ENCODE measurements at places on chromosomes 16 and 17.

DNA sequence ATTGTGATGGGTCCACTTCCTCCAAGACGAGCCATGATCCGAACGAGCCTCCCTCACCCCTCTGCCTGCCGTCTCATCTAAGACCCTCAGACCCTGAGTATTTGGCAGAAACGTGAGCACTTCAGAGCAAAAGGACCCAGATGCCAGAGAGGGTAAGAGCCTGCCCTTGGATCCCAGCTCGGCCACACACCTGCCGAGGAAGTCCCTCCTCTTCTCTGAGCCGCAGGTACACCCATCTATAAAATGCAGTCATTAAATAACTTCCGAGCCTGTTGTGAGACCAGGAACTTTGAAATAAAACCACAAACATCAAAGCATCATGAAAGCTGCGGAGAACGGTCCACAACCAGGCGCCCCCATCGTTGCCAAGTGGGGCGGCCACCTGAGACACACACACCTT, 64.8 kb upstream of the DOC2B start:
- DNase-seq: no peak

GRCh38 chr16:180681-181564, 664 bp downstream of the HBQ1 start:
- peak; percentile 60 for DNase-seq

DNA sequence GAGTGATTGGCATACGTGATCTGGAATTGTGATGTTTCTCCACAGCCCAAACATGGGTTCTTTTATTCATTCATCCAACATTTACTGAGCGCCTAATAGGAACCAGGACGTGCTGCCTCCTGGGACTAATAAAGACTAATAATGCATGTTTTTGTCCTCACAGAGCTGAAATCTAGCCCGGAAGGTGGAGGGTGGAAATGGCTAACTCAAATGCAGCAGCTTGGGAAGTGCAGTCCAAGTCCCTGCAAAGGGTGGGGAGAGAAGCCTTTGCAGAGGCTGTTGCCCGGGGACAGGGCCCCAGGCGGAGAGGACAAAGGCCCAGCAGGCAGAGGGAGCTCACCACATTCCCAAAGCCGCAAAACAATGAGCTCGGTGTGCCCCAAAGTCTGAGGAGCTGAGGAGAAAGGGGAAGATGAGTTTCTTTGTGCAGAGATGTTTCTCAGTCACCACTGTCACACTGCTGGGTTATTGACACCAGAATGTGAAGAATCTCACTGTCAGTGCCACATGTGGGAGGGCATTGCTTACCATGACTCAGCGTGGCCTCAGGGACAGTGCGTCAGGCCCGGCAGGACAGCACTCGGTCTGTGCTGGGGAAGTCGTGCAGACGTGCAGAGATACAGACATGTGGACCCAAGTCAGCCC, 118.2 kb upstream of the CHMP6 start:
- DNase-seq: no peak

- no peak for DNase-seq
Measured at GRCh38 chr16:9978160-9978725, 204.0 kb downstream of the GRIN2A start.

GRCh38 chr17:57811638-57812280, 38.1 kb downstream of the MRPS23 start:
- DNase-seq: no peak

GRCh38 chr16:85235991-85236817, 123.9 kb upstream of the CIBAR2 start:
- DNase-seq: no peak

DNA sequence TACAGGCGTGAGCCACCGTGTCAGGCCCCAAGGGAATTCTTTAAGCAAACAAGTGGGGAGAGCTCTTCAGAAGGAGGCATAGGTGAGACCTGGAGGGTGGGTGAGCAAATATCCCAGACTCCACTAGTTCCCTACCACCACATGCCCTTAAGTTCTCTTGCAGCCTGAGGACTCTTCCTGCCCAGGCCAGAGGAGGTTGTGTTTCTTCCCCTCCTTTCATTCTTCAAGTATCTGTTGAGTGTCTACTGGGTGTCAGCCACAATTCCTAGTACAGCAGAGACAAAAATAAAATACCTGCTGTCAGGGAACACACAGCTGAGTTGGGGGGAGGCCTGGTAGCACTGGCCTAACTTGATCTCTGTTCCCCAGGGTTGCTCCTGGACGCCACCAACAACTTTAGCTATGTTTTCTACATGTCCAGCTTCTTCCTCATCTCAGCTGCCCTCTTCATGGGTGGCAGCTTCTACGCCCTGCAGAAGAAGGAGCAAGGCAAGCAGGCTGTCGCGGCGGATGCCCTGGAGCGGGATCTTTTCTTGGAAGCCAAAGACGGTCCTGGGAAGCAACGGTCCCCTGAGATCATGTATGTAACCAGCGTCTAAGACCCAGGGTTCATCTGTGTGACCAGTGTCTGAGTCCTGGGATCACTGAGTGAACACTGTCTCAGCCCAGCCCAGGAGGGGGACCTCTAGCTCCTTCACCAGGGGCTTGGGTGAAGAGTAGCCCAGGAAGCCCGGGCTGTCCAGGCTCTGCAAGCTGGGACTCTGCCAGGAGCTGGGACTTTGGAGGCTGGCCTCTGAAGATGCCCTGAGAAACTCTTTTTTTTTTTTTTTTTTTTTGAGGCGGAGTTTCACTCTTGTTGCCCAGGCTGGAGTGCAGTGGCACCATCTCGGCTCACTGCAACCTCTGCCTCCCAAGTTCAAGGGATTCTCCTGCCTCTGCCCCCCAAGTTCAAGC, 5.9 kb upstream of the ARMC7 start:
- no peak for DNase-seq

DNA sequence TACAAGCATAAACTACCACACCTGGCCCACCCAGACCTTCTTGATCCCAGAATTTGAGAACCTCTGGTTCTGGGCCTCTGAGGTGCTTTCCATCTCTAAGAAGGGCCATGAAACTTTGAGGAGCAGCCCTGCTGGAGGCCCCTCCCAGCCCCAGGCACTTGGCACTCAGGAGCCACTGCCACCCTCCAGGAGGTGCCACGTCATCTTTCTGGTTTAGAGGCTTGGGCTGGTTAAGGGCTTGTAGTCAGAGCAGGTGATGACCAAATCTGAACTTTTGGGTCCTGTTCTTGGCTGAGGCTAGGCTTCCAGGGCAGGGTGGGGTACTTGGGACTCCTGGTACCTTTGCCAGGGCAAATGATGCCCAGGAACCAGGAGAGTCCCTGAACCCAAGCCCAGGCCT, 13.8 kb upstream of the DLX4 start:
- no peak for DNase-seq

GRCh38 chr17:55168958-55169687, 95.6 kb upstream of the HLF start:
- DNase-seq: no peak

- DNase-seq: no peak
Measured at GRCh38 chr17:42803074-42803883, 4.6 kb downstream of the CNTD1 start.

DNA sequence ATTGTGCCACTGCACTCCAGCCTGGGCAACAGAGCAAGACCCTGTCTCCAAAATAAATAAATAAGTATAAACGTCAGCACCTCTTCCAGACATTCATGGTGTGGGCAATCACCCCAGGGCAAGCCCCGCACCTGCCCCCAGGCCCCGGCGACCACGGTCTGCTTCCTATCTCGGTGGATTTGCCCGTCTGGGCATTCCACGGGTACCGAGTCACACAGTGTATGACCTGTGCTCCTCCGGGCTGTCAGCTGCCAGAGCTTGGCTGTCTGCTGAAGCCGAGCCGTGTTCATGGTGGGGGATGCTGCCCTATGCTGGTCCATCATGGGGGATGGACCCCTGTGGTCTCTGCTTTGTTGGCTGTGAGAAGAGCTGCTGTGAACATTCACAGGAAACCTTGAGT, 15.4 kb downstream of the CYBC1 start:
- no peak for DNase-seq

Data from NCI-H524 treated with DMSO at 0.1 percent for 48 hours (cell line).